SJSA1 (cell line): ENCODE measurements at places on chromosomes 2 and 18.

- H3K27me3 ChIP-seq, result no peaks in the 10 kb centered on the region
- H3K27ac ChIP-seq, result no peak overlapping the region
- H3K36me3 ChIP-seq, result no peaks in the 10 kb centered on the region
- H3K4me1 ChIP-seq, result no peaks in the 10 kb centered on the region
- DNase-seq, result no peak
Measured at GRCh38 chr2:23537991-23538390, 153.0 kb downstream of the KLHL29 start.

DNA sequence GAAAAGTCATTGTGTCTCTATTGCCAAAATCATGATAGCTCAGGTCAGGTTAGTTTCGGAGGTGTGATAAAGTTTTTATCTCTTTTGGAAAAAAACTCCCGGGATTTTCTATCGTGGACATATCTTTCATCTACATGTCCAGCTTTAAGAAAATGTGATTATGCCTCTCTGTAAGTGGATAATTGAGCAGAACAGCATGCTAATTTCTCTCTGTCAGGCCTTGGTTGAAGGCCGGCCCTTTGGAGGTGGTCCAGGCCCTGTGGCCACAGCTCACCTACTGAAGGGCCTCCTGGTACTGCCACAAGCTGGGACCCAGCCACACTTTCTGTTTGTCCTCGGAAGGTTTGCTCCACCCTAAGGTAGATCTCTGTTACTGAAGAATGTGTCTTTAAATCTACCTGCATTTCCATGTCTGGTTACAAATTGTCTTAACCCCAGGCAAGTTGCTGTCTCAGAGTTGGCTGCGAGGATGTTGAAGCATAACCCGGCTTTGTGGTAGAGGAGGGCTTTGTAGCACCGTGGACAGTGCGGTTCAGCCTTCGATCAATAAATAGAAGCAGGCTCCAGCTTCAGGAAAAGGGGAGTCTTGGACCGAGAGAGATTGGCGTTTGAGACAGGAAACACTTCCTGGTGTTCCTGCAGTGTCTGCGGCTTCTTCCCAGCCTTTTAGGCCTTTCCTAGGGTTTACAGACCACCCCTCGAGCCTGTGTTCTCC, 25.5 kb downstream of the TCF7L1 start:
- no peak overlapping the region for H3K4me3 ChIP-seq
- H3K27ac ChIP-seq, result no peak overlapping the region
- H3K27me3 ChIP-seq, result no peaks in the 10 kb centered on the region
- DNase-seq, result no peak
- peaks cover 11% of the 10 kb centered on the region for H3K4me1 ChIP-seq

DNA sequence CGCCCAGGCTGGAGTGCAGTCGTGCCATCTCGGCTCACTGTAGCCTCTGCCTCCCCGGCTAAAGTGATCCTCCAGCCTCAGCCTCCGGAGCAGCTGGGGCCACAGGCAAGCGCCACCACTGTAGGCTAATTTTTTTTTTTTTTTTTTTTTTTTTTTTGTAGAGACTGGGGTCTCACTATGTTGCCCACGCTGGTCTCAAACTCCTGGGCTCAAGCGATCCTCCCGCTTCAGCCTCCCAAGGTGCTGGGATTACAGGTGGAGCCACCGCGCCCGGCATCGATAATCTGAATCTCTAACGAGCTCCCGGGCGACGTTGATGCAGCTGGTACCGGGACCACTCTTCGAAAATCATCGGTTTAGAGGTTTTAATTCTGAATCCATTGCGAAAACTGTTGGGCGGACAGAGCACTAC, 520 bp upstream of the CYP20A1 start:
- no peaks in the 10 kb centered on the region for H3K27me3 ChIP-seq
- H3K36me3 ChIP-seq, result peaks cover 16% of the 10 kb centered on the region
- H3K4me3 ChIP-seq, result peak overlapping the region; percentile 80
- no peak for DNase-seq

- peak; percentile 80 for DNase-seq
- no peaks in the 10 kb centered on the region for H3K36me3 ChIP-seq
- H3K27me3 ChIP-seq, result no peaks in the 10 kb centered on the region
- peaks cover 38% of the 10 kb centered on the region for H3K4me1 ChIP-seq
- H3K27ac ChIP-seq, result peak overlapping the region; percentile 74
Measured at GRCh38 chr18:49690312-49690711, 123.0 kb downstream of the ACAA2 start.

GRCh38 chr2:47194410-47194809, 39.3 kb upstream of the STPG4 start:
- H3K36me3 ChIP-seq, result no peaks in the 10 kb centered on the region
- no peak for DNase-seq
- peaks cover 70% of the 10 kb centered on the region for H3K4me1 ChIP-seq
- H3K27ac ChIP-seq, result no peak overlapping the region
- no peak overlapping the region for H3K4me3 ChIP-seq
